GM10248 (cell line): ENCODE measurements at places on chromosomes 6 and 20.

DNA sequence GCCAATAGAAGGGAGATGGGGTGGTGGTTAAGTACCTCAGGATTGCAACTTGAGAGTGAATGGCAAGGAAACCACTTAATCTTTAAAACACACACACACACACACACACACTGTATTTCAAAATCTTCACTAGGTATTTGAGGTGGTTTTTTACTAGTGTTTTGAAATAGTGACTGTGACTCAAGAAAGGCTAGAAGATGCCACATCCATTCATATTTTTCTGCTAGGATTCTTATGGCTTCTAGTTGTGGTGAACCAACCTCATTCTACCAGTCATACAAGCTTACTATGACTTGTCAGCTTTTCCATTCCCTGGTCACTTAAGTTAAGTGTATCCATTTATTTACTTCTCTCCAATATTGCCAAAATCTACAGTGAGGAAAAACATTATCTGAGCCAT lies 519.4 kb upstream of the JAG1 start:
- DNase-seq: no peak

- no peak for DNase-seq
These were observed 49.7 kb downstream of the FIG4 start for GRCh38 chr6:109740787-109741186.

DNA sequence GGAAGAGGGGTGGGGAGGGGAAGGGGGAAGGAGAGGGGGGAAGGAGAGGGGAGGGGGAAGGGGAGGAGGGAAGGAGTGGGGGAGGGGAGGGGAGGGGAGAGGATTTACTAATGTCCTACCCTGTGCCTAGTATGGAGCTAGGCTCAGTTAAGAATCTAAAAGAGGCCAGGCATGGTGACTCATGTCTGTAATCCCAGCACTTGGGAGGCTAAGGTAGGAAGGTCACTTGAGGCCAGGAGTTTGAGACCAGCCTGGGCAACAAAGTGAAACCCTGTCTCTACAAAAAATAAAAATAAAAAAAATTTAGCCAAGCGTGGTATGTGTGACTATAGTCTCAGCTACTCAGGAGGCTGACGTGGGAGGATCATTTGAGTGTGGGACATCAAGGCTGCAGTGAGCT lies 13.0 kb downstream of the UBE2J1 start:
- DNase-seq: no peak

- no peak for DNase-seq
These were observed 315.6 kb downstream of the TAF4 start for GRCh38 chr20:61750093-61750492.

GRCh38 chr6:73074175-73074574 lies 151.1 kb downstream of the KHDC1L start:
- no peak for DNase-seq

DNA sequence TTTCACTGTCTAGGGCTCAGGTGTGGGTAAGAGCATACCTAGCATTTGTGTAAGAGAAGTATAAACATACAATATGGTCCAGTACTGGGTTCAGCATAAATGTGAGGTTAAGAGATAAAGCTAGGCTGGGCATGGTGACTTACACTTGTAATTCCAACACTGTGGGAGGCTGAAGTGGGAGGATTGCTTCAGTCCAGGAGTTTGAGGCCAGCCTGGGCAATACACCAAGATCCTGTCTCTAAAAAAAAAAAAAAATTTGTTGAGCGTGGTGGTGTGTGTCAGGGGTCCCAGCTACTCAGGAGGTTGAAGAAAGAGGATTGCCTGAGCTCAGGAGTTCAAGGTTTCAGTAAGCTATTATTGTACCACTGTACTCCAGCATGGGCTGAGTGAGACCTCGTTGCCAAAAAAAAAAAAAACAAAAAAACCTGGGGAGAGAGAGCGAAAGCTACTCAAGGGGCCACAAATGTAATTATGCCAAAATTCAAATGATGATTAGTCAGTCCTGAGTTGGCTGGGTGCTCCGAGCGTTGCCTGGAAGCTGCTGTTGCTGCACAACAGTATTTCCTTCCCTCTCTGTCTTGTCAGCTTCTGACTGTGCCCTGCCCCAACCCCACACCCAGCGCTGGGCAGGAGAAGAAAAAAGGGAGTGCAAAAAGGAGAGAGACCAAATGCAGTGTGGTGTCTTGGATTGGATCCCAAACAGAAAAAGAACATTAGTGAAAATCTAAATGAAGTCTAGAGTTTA lies 24.0 kb downstream of the CMTR1 start:
- DNase-seq: no peak

DNA sequence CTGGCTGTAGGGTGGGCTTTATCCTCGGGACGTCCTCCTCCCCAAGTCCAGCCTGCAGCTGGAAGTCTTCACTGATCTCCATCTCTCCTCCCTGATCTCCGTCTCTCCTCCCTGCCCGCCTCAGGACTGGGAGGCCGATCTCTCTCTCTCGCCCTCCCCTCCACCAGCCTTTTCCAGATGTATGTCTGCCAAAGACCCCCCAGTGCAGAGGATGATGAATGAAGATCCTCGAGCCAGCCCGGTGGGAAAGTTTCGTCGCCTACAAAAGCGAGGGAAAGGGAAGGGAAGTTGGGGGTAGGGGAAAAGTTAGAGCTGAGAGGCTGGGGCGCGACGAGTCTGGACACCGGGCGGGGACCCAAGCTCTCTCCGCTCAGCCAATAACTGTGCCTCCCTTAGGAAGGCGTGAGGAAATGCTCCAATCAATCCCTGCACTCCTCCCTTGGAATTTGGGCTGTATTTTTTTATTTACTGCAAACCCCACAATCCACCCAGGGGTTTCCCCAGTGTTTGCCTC lies 595 bp upstream of the SRF start:
- DNase-seq: no peak

DNA sequence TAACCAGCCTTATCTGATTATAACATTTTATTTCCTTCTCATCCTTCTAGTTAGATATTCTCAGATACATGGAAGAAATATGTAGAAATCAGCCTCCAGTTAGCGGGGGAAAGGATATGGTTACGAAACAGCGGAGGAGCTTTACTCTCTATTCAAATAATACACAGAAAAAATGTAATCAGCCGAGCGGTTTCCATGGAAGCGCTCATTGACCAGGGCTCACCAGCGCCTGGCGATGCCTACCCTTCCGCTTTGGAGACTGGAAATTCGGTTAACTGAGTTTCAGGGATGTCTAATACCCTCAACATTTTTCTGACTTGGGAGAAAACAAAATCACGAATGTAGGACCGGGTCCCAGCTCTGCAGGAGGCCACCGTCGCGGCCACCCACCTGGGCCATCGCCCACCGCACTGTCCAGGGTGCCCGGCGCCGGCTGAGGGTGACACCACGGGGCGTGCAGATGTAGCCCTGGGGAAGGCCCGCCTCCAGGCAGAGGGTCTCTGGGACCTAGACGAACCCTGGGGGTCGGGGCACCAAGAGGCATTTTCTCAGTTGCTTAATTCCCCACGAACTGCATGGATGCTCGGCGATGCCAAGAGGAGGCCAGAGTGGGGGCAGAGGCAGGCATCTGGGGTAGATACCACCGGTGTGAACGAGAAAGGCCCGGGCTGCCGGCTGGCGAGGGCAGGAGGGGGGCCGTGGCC lies 1.7 kb downstream of the PRR18 start:
- DNase-seq: no peak

DNA sequence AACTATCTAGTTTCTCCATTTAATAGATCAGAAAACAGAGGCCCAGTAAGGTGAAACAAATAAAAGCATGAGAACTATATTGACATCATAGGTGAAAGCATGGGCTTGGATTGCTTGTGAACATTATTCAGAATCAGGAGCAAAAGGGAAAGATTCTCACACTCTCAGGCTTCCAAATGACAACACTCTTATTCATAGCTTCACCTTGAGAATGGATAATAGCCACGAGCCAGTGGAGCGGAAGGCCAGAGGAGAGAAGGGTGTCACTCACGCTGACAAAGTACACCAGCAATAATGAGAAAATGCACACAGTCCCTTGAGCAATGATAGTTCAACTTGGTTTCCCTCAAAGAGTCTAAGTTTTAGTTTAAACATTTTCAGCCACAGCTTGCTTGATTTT lies 339.0 kb downstream of the TPBG start:
- DNase-seq: no peak

DNA sequence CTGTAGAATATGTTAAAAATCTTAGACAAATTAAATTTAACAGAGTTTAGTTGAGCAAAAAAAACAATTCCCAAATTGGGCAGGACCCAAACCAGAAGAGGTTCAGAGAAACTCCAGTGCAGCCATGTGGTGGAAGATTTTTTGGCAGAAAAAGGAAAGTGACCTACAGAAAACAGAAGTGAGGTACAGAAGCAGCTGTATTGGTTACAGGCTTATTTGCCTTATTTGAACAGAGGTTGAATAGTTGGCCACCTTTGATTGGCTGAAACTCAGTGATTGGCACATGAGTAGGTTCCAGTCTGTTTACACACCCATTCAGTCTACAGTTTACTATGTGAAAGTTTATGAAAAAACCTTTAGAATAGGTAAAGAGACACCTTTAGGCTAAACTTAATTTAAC lies 110.9 kb upstream of the LAMP5 start:
- DNase-seq: no peak

DNA sequence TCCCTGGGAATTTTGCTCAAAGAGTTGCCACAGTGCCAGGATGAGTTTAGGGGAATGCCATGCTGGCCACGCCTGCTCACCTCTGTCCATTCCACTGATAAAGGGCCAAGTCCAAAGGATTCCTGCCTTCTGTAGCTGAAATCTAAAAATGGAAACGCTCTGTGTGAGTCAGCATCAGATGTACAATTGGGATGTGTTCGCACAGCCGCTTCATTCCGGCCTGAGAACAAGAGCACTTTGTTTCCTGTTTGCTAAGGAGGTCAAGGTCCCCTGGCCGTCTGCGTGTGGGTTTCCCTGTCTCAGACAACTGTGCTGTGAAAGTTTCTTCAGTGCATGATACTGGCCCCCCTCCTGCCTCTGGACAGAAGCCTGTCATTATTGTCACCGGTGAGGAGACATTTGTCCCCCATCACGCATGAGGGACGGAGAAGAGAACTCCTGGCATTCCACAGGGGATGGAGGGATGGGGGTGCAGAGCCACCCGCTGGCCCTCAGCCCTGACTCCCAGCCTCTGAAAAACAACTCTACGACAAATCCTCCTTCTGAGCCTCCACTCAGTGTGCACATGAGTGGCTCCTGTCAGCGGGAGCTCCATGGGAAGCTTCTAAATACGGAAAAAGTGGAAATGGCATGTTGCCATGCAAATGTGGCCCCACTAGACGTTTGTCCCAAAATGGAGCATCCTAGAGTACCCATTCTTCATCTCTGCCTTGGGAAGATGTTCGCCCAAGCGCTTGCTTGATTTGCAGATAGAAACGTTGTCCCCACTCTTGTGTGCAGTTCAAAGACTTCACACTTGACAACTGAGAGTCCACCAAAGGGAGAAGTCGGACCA lies 143.5 kb upstream of the AFDN start:
- DNase-seq: no peak

GRCh38 chr20:9977629-9978028 lies 57.2 kb upstream of the ANKEF1 start:
- DNase-seq: no peak

- DNase-seq: no peak
These were observed 37.6 kb upstream of the ANGPT4 start for GRCh38 chr20:953742-954141.

- DNase-seq: no peak
These were observed 13.2 kb upstream of the PARD6B start for GRCh38 chr20:50717974-50718761.

GRCh38 chr20:46240065-46240464 lies 68.2 kb downstream of the CDH22 start:
- no peak for DNase-seq

- DNase-seq: no peak
These were observed 46.1 kb downstream of the TBX18 start for GRCh38 chr6:84718038-84718955.

- DNase-seq: no peak
These were observed 43.4 kb upstream of the RALGAPA2 start for GRCh38 chr20:20755674-20756319.

- no peak for DNase-seq
These were observed 227.5 kb downstream of the UST start for GRCh38 chr6:148974351-148974750.

DNA sequence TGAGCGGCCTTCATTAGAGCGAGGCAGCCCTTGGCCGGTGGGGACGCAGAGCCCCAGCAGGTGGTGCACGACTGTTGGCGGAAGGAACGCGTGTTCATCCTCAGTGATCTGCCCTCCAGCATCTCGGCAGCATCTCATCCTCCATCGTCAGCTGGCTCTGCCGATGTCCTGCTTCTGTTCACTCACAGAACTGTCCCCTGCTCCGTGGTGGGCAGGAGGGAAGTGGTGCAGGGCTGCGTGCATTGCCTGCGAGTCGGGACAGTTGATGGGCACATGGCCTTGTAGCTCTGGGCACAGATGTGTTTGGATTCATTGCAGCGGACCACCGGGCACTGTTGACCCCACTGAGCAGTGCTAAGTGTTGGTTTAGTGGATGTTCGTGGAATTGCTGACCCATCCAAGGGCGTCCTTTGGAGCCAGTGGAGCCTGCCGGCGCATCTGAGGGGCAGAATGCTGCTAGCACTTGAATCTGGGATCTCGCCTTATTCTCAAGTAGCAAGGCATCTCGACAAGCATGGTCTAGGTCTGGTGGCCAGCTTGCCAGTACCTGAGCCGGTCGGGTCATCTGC lies 6.7 kb upstream of the SLC17A9 start:
- DNase-seq: no peak

DNA sequence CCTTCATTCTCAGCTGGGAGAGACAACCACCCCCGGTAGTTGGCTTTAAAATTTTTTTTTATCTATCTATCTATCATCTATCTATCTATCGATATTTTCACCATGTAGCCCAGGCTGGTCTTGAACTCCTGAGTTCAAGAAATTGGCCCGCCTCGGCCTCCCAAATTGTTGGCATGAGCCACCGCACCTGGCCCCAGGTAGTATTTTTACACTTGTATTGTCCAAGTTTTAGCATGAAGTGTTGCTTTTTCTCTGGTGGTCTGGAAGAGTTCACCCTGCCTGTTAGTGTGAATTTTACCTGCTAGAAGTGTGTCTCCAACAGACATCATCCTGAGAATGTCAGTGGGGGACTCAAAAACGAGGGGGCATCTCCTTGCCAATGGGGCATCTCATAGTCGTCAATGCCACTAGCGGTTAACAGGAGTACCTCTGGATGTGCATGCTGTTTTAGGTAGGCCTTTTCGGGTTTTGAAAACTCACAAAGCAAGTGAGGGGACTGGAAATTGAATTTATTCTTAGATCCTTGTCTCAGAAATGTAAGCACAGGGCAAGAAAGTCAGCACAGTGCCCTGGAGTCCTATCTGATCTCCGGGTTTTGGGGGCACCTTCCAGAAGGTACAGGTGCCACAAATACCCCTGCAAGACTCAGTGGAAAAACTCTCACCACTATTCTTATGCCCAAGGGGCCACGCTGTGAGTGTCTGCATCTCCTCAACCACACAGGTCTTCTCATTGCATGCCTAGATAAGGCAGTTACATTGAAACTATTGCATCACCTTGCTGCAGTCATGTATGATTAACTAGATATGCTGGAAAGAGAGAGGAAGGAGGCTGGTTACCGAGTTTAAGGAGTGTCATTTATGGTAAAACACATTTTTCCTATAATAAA lies 37.1 kb downstream of the TNFAIP3 start:
- DNase-seq: peak; percentile 50

GRCh38 chr6:56808871-56809359 lies 146.0 kb upstream of the BEND6 start:
- DNase-seq: no peak

- DNase-seq: peak; percentile 65
These were observed 243.5 kb upstream of the PREP start for GRCh38 chr6:105646391-105646867.

GRCh38 chr6:13419422-13420195 lies 67.8 kb downstream of the GFOD1 start:
- DNase-seq: no peak
